ENCODE measurements at places on chromosomes 7 and 10. TPM values are rescaled to one million over a fixed set of nuclear protein-coding genes. Genes with fewer than 3 reads are reported as not detected.

Gene LIPM
- total RNA-seq, result not detected

- DNase-seq, result no peak
These were observed 25.9 kb upstream of the BICC1 start for GRCh38 chr10:58486821-58487220.

GRCh38 chr10:34474009-34474376, 341.1 kb downstream of the PARD3 start:
- no peak for DNase-seq

Gene FXYD4
- total RNA-seq, result not detected

Gene ACSL5
- 39.7 TPM for total RNA-seq

Gene ZNF248
- 7.4 TPM for total RNA-seq

Gene INSYN2A
- not detected for total RNA-seq

Gene MOGAT3
- not detected for total RNA-seq

- no peak for DNase-seq
These were observed 177.7 kb upstream of the ADO start for GRCh38 chr10:62626817-62627216.

- no peak for DNase-seq
These were observed 23.9 kb upstream of the DGKI start for GRCh38 chr7:137870684-137871083.

GRCh38 chr7:44195889-44196288, 4.9 kb upstream of the YKT6 start:
- no peak for DNase-seq

DNA sequence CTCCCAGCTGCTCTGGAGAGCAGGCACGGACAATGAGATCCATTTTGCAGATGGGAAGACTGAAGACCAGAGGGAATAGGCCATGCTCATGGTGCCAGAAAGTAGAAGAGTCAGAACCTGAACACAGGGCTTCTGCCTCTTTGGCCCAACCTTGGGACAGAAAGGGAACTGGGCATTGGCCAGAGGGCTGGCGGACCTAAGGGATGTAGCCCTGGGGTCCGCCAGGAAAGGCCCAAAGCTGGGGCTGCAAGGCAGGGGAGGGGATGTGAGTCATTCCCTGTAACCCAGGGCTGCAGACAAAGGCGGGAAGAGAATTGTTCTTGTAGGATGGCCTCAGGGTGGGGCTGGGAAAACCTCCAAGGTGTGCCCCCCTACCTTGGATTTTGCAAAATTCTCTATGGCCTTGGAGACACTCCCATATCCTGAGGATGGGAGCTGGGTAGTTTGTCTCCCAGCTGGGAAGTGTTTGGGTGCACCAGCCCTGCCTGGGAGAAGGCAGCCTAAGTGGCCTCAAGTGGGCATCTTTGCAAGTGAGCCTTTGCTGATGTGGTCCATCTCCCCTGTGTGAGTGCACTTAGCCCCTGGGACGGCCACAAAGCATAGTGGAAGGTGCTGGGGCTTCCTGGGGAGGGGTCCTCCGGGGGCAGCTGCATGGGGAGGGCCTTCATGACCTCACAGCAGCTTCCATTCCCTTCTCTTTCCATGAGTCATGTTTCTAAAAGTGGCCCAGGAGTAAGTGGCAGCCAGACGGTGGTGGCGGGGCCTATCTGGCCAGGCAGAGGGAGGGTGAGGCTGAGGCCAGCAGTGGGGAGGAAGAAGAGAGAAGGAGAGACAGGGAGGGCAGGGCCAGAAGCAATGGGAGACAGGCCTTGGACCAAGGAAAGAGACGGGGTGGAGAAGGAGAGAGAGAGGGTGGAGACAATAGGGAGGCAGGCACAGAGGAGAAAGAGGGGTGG, 9.2 kb downstream of the AQP1 start:
- peak; percentile 19 for DNase-seq

DNA sequence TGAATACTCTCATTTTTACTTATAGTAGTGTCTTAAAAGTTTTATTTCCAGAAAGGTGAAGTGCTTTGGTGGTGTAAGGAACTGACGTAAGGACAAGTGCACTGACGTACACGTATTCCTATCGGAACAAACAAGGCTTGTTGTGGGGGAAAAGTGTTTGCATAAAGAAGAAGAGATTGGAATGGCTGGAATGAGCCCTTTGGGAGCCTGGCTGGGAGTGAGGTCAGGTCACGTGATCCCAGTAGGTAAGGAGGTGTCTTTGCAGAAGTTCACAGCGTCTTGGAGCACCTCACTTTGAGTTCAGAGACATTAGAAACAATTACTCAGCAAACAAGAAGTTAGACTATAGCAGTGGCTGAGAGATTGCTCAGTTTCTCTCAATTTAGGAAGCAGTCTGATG, 104.2 kb downstream of the CCDC3 start:
- DNase-seq, result no peak

Gene TMEM178B
- 0.65 TPM for total RNA-seq

Gene CPED1
- 63.9 TPM for total RNA-seq

DNA sequence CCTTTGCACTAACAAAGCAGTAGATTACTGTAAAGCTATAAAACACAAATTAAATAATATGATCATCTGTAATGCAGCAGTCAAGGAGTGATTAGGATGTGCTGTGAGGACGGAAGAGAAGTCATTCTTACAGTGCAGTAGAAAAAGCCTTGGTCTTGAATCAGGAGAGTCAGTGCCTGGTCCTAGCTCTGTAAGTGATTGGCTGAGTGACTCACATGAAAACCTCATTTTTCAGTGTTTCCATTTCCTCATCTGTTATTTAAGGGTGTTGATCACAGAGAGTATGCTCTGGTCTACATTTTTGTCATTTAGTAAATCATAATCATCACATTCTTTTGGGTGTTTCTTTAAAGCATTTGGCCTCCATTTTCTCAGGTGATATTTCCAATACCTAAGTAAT, 717.8 kb downstream of the LRMDA start:
- no peak for DNase-seq
